ENCODE measurements at places on chromosomes 11 and 22. TPM values are rescaled to one million over a fixed set of nuclear protein-coding genes. Genes with fewer than 3 reads are reported as not detected.

- DNase-seq = no peak
Observed at GRCh38 chr11:6225024-6225423, 9.4 kb downstream of the FHIP1B start.

- no peak for DNase-seq
Observed at GRCh38 chr22:32546496-32546895, 71.9 kb downstream of the FBXO7 start.

- DNase-seq = no peak
Observed at GRCh38 chr11:128205796-128206195, 381.6 kb downstream of the ETS1 start.

DNA sequence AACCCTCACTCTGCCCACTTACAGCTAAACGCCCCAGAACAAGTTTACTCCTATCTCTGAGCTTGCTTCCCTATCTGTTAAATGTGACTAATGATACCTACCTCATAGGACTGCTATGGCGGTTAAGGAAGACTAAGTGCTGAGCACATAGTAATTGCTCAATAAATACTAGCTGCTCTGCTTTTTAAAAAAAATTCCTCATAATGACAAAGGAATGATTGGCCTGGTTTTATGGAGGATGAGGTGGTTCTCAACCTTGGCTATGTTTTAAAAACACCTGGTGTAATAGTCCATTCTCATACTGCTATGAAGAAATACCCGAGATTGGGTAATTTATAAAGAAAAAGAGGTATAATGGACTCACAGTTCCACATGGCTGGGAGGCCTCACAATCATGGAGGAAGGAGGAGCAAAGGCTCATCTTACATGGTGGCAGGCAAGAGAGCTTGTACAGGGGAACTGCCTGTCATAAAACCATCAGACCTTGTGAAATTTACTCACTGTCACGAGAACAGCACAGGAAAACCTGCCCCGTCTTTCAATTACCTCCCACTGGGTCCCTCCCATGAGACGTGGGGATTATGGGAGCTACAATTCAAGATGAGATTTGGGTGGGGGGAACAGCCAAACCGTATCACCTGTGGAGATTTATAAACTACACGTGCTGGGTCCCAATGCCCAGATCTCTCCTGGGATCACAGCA, 127.2 kb upstream of the SYT13 start:
- DNase-seq = no peak

GRCh38 chr11:83540728-83541127, 254.6 kb upstream of the CCDC90B start:
- DNase-seq = no peak

GRCh38 chr11:63761931-63762653, 6.5 kb downstream of the ZFTA start:
- DNase-seq = no peak

- no peak for DNase-seq
Observed at GRCh38 chr22:28027453-28028448, 108.7 kb upstream of the PITPNB start.

- no peak for DNase-seq
Observed at GRCh38 chr11:28999620-29000019, 891.4 kb downstream of the METTL15 start.

GRK3 gene
- 1.9 TPM for total RNA-seq

GRCh38 chr11:46675949-46676348, 24.5 kb downstream of the ARHGAP1 start:
- no peak for DNase-seq

CABP7 gene
- 0.19 TPM for total RNA-seq

GRCh38 chr11:73942010-73942409, 8.8 kb upstream of the DNAJB13 start:
- DNase-seq = no peak

DNA sequence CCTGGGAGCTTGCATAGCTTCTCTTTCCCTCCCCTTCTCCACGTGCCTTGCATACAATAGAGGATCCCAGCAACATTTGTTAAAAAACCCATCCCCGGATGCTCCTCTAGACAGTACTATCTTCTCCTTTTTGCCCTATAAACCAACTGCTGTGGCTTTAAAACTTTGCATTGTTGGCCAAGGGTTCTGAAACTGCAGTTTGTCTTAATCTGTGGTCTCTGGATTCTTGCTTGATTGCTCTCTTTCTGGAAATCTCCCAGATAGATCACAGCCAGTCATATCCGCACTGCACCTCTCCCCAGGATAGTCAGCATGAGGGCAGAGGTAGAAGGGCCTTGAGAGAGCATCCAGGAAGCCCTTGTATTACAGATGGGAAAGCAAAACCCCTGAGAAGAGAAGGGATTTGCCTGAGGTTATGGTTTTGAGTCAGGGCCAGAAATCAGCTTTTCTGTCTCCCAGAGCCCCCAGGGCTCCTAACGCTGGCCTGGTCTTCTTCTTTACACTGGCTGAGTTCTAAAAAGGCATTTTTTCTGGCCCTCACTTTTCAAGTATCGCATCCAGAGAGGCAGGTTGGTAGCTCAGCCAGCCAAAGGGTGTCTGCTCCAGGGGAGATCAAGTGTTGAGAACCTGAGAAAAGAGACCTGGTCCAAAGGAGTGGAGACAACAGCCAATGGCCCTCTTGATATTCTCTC, 70.6 kb downstream of the ADM start:
- peak; percentile 81 for DNase-seq

SCGB1D4 gene
- not detected for total RNA-seq

- peak; percentile 65 for DNase-seq
Observed at GRCh38 chr22:49354516-49355210, 473.0 kb downstream of the BRD1 start.
